ENCODE measurements at places on chromosomes 1 and 21.

DNA sequence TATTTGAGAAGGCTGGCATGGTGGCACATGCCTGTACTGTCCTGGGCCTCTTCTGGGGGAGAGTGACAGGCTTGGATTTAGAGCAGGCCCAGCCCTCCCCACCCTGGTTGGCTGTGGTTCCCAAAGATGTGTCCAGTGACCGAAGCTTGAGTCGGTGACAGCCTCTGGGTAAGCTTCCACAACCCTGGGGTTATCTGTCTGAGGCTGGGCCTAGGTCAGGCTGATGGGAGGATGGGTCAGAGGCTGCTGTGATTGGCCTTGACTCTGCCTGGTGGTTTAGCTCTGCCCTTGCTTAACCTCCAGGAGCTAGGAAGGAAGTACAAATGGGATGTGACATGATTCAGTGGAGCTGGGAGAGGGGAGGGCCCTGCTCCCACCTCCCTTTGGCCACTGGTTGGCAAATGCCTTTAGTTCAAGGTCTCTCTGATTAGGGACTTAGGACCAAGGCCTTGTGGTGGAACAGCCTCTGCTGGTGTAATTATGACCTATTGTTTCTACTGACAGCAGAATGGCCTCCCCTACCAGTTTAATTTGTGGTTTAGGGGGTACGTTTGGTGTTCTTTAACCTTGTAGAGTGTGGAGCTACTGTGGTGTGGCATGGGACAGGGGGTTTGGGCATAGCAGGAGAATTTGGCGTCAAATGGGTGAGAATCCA lies 16.6 kb downstream of the NUDC start:
- no peak for DNase-seq

DNA sequence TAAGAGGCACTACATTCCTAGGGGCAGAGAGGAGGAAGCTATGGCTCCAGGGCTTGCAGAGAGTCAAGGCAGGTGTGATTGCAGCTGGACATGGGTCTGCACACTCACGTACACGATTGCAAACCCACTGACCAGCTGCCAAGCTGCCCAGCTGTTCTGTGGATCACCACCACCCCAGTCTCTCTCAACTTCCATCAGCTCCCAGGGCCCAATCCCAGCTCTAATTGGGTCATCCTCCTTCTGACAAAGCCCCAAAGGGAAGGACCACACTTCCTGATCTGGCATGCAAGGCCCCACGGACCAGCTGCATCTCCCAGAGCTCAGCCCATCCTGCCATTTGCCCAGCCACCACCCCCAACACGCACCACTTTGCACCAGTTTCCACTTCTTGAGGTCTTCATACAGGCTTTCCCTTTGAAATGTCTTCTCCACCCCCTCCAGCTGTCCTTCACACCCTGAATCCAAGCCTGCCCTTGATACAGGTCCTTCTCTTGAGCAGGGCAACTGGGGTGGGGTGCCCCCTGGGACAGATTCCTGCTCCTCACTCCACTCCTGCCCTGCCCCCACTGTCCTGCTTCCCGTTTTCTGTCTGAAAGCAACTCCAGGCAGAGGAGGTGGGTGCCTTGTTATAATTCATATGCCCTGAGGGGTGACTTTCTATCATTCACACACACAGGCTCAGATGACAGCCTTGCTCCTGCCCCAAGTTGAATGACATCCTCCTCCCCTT lies 179.4 kb upstream of the EDN2 start:
- no peak for DNase-seq

- DNase-seq = no peak
These were observed 70.3 kb downstream of the SYF2 start for GRCh38 chr1:25161981-25162380.

DNA sequence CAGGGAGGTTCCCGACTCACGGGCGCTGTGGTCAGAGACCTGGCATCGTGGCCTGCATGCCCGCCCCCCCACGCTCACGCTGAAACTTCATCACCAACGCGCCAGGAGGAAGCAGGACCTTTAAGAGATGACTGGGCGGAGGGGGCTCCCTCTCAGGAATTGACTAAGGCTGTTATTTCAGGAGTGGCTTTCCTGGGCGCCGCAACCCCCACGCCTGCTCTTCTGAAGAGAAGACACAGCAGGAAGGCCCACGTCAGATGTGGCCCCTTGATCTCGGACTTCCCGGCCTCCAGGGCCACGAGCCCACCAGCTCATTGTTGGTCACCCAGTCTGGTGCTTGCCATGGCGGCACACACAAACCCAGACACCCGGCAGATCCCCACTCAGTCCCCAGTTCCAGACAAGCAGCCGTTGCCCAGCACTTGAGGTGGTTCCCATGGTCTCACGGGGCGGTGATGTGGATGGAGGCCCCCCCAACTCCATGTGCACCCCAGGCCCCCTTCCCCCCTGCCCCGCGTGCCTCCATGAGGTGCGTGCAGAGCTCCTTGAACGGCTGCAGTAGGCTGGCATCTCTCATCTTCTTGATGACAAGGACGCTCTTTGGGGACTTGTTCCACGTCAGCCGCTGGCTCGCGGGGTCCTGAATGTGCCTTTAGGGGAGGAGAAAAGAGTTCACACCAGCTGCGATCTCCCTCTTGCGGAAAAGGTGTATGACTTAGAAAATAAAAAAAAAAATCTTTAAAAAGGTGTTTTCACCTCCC lies 21.4 kb downstream of the NADK start:
- no peak for DNase-seq
